Chondrocyte (in vitro differentiated cells): ENCODE measurements at places on chromosomes 5 and 9. TPM values are rescaled to one million over a fixed set of nuclear protein-coding genes. Genes with fewer than 3 reads are reported as not detected.

- H3K4me1 ChIP-seq, result peaks cover 16% of the 10 kb centered on the region
- H3K27me3 ChIP-seq, result no peaks in the 10 kb centered on the region
- no peak overlapping the region for H3K4me3 ChIP-seq
- DNase-seq, result no peak
- H3K27ac ChIP-seq, result no peak overlapping the region
Measured at GRCh38 chr9:34233672-34234071, 54.8 kb downstream of the UBAP1 start.

DNA sequence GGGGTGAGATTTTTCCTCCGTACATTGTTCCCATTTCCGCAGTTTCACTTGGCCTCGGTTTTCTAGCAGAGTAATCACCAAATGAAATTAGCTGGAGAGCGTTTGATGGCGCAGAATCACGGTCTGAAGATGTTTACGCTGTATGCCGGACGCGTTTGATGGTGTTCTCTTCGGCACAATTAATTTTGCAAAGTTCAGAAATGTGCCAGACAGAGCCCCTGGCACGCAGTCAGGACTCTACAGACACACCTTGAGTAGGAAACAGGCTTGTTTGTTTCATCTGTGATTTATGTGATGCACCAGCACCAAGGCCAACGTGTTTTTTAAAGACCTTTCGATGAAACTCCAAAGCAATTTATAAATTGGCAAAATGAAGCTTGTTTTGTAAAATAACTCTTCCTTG is 863 bp upstream of the LIFR start:
- H3K4me1 ChIP-seq, result peaks cover 16% of the 10 kb centered on the region
- peak overlapping the region; percentile 76 for H3K27ac ChIP-seq
- no peak for DNase-seq
- peak overlapping the region; percentile 91 for H3K4me3 ChIP-seq
- H3K27me3 ChIP-seq, result peaks cover 4% of the 10 kb centered on the region

- no peaks in the 10 kb centered on the region for H3K27me3 ChIP-seq
- H3K36me3 ChIP-seq, result no peaks in the 10 kb centered on the region
- H3K27ac ChIP-seq, result no peak overlapping the region
- no peak overlapping the region for H3K4me3 ChIP-seq
- peaks cover 35% of the 10 kb centered on the region for H3K4me1 ChIP-seq
- DNase-seq, result no peak
Measured at GRCh38 chr5:180347702-180348101, 5.4 kb downstream of the GFPT2 start.

GRCh38 chr9:5801739-5802113 is 31.2 kb downstream of the ERMP1 start:
- no peak for DNase-seq
- peak overlapping the region; percentile 12 for H3K27ac ChIP-seq

DNA sequence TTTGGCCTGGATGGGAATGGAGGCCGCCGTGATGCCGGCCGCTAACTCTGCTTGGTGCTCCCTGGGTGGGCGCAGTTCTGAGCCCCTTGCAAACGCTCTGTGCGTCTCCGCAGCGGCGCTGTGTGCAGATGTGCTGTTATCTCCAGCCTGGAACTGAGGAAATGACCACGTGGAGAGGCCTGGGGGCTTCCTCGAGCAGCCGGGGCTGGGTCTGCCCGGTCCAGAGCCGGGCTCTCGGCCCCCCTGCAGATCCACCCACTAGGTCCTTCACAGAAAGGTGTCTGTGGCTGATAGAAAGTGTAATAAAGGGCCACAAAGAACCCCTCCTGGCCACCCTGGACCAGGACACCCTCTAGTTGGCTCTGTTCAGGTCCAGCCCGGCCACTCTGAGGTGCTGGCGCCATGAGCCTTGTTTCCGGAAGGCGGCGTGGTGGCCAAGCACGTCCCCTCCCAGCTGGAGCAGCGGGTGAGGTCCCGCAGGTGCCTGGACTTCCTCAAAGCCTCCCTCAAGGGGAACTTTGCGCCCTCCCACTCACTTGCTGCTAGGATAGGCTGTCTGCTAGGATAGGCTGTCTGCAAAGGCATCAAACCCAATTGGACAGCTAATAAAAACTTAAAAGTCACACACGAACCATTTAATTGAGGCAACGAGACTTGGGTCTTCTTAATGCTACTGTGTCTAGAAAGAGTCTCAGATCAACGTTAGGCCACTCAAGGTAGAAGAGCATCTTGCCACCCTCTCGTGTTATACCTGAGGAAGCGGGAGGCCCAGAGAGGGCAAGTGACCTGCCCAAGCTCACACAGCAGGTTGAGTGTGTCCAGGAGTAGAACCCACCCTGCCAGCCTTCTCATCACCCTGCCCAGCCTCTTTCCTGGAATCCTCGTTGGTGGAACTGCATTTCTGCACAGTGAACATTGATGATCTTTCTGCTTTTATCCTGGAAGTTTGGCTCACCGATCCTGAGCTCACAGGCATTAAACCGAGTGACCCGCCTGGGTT is 109.3 kb upstream of the FCN2 start:
- H3K4me1 ChIP-seq, result peaks cover 53% of the 10 kb centered on the region
- DNase-seq, result no peak
- no peak overlapping the region for H3K4me3 ChIP-seq
- peak overlapping the region; percentile 17 for H3K27ac ChIP-seq
- peaks cover 46% of the 10 kb centered on the region for H3K36me3 ChIP-seq

Gene LIFR
- total RNA-seq, result 5.9 to 7.5 TPM (median 6.6 TPM) in 3 replicates

Gene C9orf153
- 0.48 TPM in 1 of 3 replicates, not detected in the others for total RNA-seq

GRCh38 chr5:62509806-62510205 is 68.8 kb upstream of the LRRC70 start:
- no peak overlapping the region for H3K4me3 ChIP-seq
- no peak for DNase-seq
- H3K4me1 ChIP-seq, result no peaks in the 10 kb centered on the region
- no peaks in the 10 kb centered on the region for H3K27me3 ChIP-seq

Gene CSNK1G3
- total RNA-seq, result 39.4 to 46.6 TPM (median 42.2 TPM) in 3 replicates

DNA sequence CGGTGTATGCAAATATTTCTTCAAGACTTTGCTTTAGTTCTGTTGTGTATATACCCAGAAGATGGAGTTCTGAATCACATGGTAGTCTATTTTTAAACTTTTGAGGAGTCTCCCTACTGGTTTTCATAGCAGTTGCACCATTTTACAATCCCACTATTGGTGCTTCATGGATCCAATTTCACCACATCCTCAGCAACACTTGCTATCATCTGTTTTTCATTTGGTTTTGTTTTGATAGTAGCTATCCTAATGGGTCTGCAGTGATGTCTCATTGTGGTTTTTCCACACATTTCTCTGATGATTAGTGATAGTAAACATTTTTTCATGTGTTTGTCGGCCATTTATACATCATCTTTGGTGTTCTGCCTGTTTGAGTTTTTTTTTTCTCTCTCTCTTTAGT is 1339.3 kb downstream of the EFNA5 start:
- no peaks in the 10 kb centered on the region for H3K27me3 ChIP-seq
- peaks cover 3% of the 10 kb centered on the region for H3K4me1 ChIP-seq
- H3K27ac ChIP-seq, result no peak overlapping the region
- H3K4me3 ChIP-seq, result no peak overlapping the region
- peaks cover 2% of the 10 kb centered on the region for H3K36me3 ChIP-seq

GRCh38 chr5:74360535-74361210 is 279.9 kb downstream of the ENC1 start:
- DNase-seq, result no peak
- H3K27ac ChIP-seq, result no peak overlapping the region
- H3K27me3 ChIP-seq, result no peaks in the 10 kb centered on the region
- H3K36me3 ChIP-seq, result no peaks in the 10 kb centered on the region
- no peaks in the 10 kb centered on the region for H3K4me1 ChIP-seq

Gene ZDHHC11B
- total RNA-seq, result 0.17 TPM in 1 of 3 replicates, not detected in the others

DNA sequence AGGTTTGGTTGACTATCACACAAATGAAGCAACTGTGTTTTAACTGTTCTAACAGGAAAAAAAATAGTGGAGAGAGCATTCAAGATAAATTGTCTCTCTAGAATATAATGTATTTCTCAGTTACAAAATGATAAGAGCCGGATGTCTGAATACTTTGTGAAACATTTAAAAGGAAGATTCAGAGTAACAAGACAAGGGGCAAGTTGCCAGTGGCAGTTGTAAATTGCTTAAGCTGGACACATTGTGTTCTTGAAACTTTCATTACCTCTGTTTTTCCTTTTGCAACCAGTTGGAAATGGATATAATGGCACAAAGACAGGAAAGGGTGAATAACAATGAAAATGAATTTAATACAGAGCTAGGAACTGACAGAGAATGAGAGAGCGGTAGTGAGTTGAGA is 15.2 kb upstream of the TBCA start:
- peaks cover 13% of the 10 kb centered on the region for H3K27me3 ChIP-seq
- DNase-seq, result no peak
- H3K4me3 ChIP-seq, result no peak overlapping the region
- H3K4me1 ChIP-seq, result no peaks in the 10 kb centered on the region

GRCh38 chr9:130336027-130336610 is 70.6 kb downstream of the HMCN2 start:
- H3K27me3 ChIP-seq, result peaks cover 32% of the 10 kb centered on the region
- no peaks in the 10 kb centered on the region for H3K4me1 ChIP-seq
- DNase-seq, result no peak
- no peak overlapping the region for H3K27ac ChIP-seq

DNA sequence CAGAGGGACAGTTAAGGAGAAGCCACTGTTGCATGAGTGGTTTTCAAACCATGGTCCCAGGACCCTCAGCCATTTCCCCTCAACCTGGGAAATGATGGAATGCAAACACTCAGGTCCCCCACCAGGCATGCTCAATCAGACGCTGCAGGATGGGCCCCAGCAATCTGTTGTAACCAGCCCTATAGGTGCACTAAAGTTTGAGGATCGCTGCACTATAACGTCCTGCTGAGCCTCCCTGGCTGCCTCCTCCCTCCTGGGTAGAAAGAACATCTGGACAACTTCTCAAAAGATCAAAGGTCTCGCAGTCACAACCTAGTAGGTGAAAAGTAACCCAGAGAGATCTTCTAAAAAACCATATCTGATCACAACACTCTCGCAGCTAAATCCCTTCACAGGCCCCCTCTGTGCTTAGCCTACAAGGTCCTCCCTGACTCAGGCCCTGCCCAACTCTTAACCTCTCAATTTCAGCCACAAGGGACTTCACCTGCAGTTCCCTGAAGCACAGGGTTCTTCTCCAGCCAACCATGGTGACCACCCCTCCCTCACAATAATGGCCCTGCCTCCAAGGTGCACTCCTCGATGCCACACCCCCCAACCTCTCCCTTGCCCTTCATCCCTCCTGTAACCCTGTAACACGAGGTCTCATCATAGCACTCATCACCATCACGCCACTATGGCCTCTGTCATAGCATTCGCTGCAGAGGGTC is 3.5 kb downstream of the SHB start:
- peak overlapping the region; percentile 30 for H3K27ac ChIP-seq
- peaks cover 69% of the 10 kb centered on the region for H3K4me1 ChIP-seq
- no peaks in the 10 kb centered on the region for H3K36me3 ChIP-seq
- DNase-seq, result no peak
- H3K4me3 ChIP-seq, result peak overlapping the region; percentile 87

DNA sequence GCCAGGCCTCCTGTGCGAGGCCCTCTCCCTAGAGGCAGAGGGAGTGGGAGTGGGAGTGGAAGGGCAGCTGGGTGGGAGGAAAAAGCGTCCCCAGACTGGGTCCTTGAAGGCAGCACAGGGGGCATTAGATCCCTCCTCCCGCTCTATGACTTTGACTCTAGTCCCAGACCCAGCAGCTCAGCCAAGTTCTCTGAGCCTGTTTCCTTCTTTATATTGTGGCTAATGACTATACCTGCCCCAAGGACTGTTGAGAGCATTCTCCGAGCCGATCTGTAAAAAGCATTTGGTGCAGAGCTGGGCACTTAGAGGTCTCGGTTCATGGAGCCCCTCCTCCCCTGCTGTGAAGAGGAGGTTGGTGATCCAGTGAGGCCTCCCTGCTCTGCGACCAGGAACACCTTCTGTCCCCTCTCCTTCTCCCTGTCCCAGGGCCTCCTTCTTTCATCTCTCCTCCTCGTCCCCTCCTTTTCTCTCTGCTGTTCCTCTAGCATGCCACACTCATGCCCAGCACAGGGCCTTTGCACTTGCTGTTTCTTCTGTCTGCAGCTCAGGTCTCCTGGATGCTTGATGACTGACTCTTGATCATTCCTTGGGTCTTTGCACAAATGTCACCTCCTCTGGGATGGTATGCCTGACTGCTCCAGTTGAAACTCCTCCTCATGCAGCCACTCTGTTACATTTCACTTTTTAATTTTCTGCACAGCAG is 23.4 kb upstream of the PSD2 start:
- no peak for DNase-seq
- no peak overlapping the region for H3K4me3 ChIP-seq
- H3K27me3 ChIP-seq, result peaks cover 3% of the 10 kb centered on the region
- no peak overlapping the region for H3K27ac ChIP-seq
- H3K4me1 ChIP-seq, result peaks cover 9% of the 10 kb centered on the region

Gene CATSPER3
- 0.17 to 0.64 TPM (median 0.39 TPM) in 3 replicates for total RNA-seq

Gene PCSK5
- total RNA-seq, result 8.3 to 75.9 TPM (median 8.9 TPM) in 3 replicates

GRCh38 chr5:143172739-143173138 is 230.7 kb downstream of the NR3C1 start:
- DNase-seq, result no peak
- peaks cover 56% of the 10 kb centered on the region for H3K4me1 ChIP-seq
- H3K27me3 ChIP-seq, result no peaks in the 10 kb centered on the region

- no peaks in the 10 kb centered on the region for H3K36me3 ChIP-seq
- no peak overlapping the region for H3K4me3 ChIP-seq
- H3K4me1 ChIP-seq, result no peaks in the 10 kb centered on the region
- peaks cover 21% of the 10 kb centered on the region for H3K27me3 ChIP-seq
Measured at GRCh38 chr5:11104651-11105112, 343.6 kb upstream of the DAP start.

DNA sequence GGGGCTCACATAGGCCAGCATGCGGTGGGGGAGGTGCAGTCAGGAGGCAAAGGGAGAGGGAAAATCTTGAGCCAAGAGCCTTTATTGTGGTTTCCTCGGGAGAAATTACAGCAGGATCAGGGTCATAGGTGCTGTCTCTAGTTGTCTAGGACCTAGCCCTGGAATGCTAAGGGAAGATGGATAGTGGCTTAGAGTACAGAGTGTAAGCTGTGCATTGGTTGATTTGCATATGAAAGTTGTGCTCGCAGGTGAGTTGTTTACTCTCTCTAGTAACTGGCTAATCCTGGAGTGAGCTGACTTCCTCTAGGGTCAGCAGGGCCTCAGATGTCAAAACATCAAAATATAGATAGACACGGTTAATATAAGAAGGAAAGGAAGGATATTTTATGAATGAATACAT is 877.7 kb downstream of the TLE4 start:
- H3K27ac ChIP-seq, result no peak overlapping the region
- H3K36me3 ChIP-seq, result peaks cover 2% of the 10 kb centered on the region
- H3K4me1 ChIP-seq, result no peaks in the 10 kb centered on the region
- no peaks in the 10 kb centered on the region for H3K27me3 ChIP-seq
- no peak overlapping the region for H3K4me3 ChIP-seq
- DNase-seq, result no peak

- H3K36me3 ChIP-seq, result no peaks in the 10 kb centered on the region
- H3K27me3 ChIP-seq, result no peaks in the 10 kb centered on the region
- DNase-seq, result no peak
Measured at GRCh38 chr9:2026220-2026997, 11.3 kb downstream of the SMARCA2 start.
